Activated T-helper 1 cell treated with anti-CD3 and anti-CD28 coated beads, Interleukin-12 subunit alpha, Interleukin-12 subunit beta, Interleukin-2, Interleukin-4 antibody, amounts not matched to agents 30 ng/mL and 10 ng/mL and 1 ng/mL, durations not matched to agents 14 hours and 24 hours and 36 hours (primary cell): ENCODE measurements at places on chromosomes 6 and 20. TPM values are rescaled to one million over a fixed set of nuclear protein-coding genes. Genes with fewer than 3 reads are reported as not detected.

Gene EPB41L1
- 0.23 TPM in 1 of 2 replicates, not detected in the other for total RNA-seq

Gene HS3ST5
- not detected in 2 replicates for total RNA-seq

Gene MAP1LC3A
- 6.1 and 7.3 TPM in 2 replicates for total RNA-seq

DNA sequence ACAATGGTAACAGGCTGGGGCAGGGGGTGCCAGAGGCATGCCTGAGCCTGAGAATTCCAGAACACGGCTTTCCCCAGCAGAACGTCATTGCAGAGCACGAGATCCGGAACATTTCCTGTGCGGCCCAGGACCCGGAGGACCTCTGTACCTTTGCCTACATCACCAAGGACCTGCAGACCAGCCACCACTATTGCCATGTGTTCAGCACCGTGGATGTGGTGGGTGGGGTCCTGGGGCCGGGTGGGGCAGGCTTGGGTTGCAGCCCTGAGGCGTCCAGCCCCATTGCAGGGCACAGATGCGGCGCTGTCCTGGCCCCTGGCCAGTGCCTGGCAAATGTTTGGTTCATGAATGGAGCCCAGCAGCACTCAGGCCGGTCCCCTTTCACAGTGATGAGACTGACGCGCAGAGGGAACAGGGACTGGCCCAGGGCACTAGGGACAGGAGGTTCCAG, 57.1 kb downstream of the TCP11 start:
- H3K27me3 ChIP-seq, result no peaks in the 10 kb centered on the region
- H3K4me3 ChIP-seq, result no peak overlapping the region
- DNase-seq, result no peak
- no peak overlapping the region for H3K27ac ChIP-seq

DNA sequence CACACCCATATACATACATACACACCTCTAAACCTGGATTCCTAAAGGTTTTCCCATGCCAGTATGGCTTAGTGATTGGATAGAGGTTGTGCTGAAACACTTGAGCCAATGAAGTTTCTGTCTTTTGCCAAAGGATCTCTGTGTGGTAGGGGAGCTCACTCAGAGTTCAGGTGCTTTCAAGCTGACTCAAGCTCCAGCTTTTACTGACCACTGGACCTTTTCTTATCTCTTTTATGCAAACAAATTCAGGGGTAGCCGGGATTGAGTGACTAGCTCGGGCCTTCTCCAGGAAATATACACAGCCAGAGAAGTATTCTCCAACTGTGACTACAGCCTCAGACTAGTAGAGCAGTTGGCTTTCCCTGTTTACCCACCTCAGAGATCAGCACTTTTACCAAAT, 21.5 kb upstream of the DSE start:
- H3K4me3 ChIP-seq, result no peak overlapping the region
- no peaks in the 10 kb centered on the region for H3K36me3 ChIP-seq
- no peak for DNase-seq
- H3K27me3 ChIP-seq, result peaks cover 3% of the 10 kb centered on the region
- H3K27ac ChIP-seq, result no peak overlapping the region
- no peaks in the 10 kb centered on the region for H3K4me1 ChIP-seq

DNA sequence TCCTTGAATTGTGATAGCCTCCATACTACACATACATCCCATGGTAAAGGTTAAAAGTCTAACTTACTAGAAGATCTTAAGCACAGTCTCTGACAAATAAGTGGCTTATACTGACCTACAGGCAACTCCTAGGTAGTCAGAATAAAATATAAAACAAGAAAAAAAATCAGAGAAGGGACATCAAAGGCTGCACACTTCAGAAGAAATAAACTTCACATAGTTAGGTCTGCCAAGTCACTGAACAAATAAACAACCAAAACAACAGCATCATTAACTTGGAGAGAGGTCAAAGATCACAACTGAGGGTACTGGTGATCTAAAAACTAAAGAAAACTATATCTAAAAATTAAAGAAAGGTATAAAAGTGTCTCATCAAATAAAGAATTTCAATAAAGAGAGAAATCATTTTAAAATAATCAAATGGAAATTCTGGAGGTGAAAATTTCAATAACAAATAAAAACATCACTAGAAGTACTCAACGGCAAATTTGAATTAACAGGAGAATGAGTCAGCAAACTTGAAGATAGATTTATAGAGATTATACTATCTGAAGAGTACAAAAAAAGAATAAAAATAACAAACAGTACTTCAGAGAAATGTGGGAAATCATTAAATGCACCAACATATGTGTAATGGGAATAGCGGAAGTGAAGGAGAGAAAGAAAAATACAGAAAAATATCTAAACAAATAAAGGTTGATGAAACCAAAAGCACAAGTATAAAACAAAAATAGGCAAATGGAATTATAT, 88.0 kb upstream of the UST start:
- no peak for DNase-seq
- H3K27me3 ChIP-seq, result peaks cover 4% of the 10 kb centered on the region
- H3K4me3 ChIP-seq, result no peak overlapping the region
- H3K27ac ChIP-seq, result no peak overlapping the region
- H3K4me1 ChIP-seq, result no peaks in the 10 kb centered on the region

GRCh38 chr6:100968949-100969348, 87.8 kb upstream of the ASCC3 start:
- H3K4me1 ChIP-seq, result no peaks in the 10 kb centered on the region
- H3K27me3 ChIP-seq, result no peaks in the 10 kb centered on the region
- no peak overlapping the region for H3K27ac ChIP-seq
- no peaks in the 10 kb centered on the region for H3K36me3 ChIP-seq

GRCh38 chr6:102300350-102300749, 906.8 kb downstream of the GRIK2 start:
- no peak overlapping the region for H3K4me3 ChIP-seq
- H3K36me3 ChIP-seq, result no peaks in the 10 kb centered on the region
- no peaks in the 10 kb centered on the region for H3K4me1 ChIP-seq
- H3K27ac ChIP-seq, result no peak overlapping the region
- H3K27me3 ChIP-seq, result no peaks in the 10 kb centered on the region
